Osteoblast (primary cell): ENCODE measurements at places on chromosomes 3 and 15. TPM values are rescaled to one million over a fixed set of nuclear protein-coding genes. Genes with fewer than 3 reads are reported as not detected.

- DNase-seq, result peak; percentile 11
These were observed 44.7 kb downstream of the ATP11B start for GRCh38 chr3:182837855-182838454.

- no peak for DNase-seq
These were observed 323.5 kb downstream of the ULK4 start for GRCh38 chr3:41638381-41638780.

DNA sequence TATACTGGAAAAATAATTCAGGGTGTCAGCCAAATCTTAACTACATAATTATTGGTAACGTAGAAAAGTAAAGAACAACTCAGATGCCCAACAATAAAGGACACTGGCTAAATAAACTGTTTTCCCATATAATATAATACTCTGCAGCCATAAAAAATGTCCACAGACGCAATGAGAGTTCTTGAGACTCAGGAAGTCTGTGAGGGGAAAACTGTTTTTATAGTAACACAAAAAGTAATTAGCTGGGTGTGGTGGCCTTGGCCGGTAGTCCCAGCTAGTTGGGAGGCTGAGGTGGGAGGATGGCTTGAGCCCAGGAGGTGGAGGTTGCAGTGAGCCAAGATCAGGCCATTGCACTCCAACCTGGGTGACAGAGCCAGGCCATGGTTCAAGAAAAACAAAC is 5.5 kb upstream of the UBR1 start:
- no peak for DNase-seq

GRCh38 chr15:101111570-101112262 is 140.1 kb downstream of the CHSY1 start:
- DNase-seq, result peak; percentile 44

DNA sequence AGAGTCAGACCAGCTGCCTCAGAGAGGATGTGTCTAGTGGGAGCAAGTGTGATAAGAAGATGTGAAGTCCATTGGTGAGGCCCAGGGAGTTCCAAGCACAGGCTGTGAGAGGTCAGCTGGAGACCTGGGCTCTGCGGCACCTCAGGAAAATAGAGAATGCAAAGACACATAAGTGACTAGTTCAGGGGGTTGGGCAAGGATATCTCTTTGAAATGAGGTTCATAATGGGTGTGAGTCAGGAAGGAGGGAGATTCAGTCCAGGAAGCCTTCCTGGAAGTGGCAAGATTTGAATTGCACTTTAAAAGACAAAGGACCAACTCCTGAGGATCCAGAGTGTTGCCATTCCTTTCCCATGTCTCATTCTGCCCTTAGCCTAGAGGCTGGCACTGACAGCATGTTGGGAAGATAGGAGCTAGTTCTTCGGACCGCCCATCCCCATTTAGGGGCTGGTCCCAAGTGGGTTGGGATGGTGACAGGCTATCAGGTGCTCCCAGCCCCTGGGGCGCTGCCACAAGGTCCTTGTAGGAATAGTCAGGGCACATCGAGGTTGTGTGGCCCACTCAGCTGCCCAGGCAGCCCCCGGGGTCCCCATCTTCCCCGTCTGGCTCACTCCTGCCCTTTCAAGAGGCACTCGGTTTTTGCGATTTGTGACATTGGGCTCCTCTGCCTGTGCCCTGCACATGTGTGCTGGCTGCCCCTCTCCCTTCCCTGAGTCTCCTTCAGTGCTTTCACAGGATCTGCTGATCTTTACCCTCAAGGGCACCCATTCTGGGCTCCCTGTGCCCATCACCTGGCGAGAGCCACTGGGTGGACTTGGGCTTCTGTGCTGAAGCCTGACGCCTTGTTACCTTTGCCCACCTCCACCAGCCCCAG is 23.7 kb downstream of the ESYT3 start:
- peak; percentile 78 for DNase-seq

GRCh38 chr3:189557824-189558223 is 73.4 kb upstream of the TP63 start:
- no peak for DNase-seq

DNA sequence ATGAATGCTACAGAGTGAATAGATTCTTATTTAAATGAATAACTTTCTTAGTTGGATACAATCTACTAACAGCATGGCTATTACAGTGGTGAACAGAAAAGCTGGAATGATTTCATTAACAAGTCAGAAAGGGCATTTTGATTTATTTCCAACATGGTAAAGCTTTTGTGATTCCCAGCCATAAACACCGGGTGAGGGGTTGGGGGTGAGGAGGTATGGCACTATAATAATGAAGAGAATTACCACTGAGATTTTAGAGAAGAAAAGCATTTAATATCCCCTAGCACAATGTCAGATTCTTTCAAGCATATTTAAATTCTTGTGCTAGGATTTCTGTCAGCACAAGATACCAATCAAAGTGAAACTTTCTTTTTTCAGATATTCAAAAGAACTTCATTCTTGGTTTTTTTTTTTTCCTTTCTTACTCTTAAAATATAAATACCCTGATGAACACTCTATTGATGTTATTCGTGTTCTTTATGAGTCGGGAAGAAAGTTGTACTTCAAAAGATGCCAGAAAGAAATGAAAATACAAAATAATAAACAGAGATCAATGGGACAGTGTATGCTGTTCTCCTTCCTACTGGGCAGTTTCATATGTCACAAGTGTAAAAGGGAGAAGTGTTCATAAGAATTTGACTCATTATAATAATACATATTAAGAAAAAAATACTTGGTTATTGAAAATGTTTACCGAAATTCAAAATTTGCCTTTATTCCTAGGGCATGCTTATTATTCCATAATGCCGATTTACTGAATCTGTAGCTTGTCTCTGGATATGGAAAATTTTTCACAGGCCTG is 522.8 kb downstream of the CADM2 start:
- no peak for DNase-seq

Gene SCN11A
- under 0.01 TPM in 1 of 2 replicates, not detected in the other for total RNA-seq
